ENCODE measurements at places on chromosomes 2 and 18.

DNA sequence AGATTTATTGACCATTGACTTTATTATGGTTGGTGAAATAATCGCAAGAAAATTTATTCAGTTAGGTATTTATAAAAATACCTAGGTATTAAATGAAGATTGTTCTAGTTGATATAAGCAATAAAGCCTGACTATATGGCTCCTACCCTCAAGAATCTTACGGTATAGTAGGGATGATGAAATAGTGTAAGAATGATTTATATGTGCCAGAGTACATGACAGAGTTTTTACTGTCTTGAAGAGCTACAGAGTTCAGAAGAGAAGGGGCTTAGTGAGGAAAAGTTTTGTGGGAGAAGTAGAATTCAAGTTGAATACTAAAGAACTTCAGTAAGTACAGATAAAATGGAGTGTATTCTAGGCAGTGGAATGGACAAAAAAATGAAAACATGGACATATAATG, 9.7 kb downstream of the CREB1 start:
- peak overlapping the region; percentile 4 for H3K27ac ChIP-seq
- no peaks in the 10 kb centered on the region for H3K27me3 ChIP-seq
- no peak overlapping the region for H3K4me3 ChIP-seq
- DNase-seq: no peak

- H3K36me3 ChIP-seq: no peaks in the 10 kb centered on the region
- H3K4me1 ChIP-seq: peaks cover 6% of the 10 kb centered on the region
- no peak overlapping the region for H3K4me3 ChIP-seq
- H3K27ac ChIP-seq: no peak overlapping the region
- peaks cover 6% of the 10 kb centered on the region for H3K27me3 ChIP-seq
These were observed 138.4 kb downstream of the NDUFA10 start for GRCh38 chr2:239886781-239887180.

- no peak overlapping the region for H3K27ac ChIP-seq
- peaks cover 25% of the 10 kb centered on the region for H3K36me3 ChIP-seq
- H3K4me3 ChIP-seq: no peak overlapping the region
- H3K4me1 ChIP-seq: peaks cover 32% of the 10 kb centered on the region
- no peak for DNase-seq
These were observed 2.6 kb upstream of the HNRNPLL start for GRCh38 chr2:38605298-38605830.

DNA sequence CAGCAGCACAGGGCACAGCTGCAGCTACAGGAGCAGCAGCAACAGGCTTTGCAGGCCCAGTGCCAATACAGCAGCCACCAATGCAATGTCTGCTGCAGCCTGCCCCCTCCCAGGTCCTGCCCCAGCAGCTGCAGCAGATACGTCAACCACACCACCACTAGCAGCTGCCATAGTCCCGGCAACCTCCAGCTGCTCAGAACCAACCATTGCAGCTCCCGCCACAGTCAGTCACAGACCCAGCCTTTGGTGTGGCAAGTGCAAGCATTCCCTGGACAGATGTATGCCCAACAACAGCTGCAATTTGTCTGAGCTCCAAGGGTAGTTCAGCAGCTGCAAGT, 53.3 kb upstream of the TUBA3E start:
- DNase-seq: no peak
- H3K36me3 ChIP-seq: no peaks in the 10 kb centered on the region
- H3K27ac ChIP-seq: no peak overlapping the region
- no peak overlapping the region for H3K4me3 ChIP-seq

- H3K27ac ChIP-seq: no peak overlapping the region
- no peaks in the 10 kb centered on the region for H3K4me1 ChIP-seq
- H3K27me3 ChIP-seq: peaks cover 10% of the 10 kb centered on the region
- H3K36me3 ChIP-seq: no peaks in the 10 kb centered on the region
These were observed 35.3 kb downstream of the CFAP210 start for GRCh38 chr2:169658877-169659276.

GRCh38 chr2:43340945-43341356, 114.5 kb upstream of the ZFP36L2 start:
- no peak overlapping the region for H3K27ac ChIP-seq
- no peak overlapping the region for H3K4me3 ChIP-seq
- no peaks in the 10 kb centered on the region for H3K27me3 ChIP-seq
- DNase-seq: no peak
- peaks cover 12% of the 10 kb centered on the region for H3K36me3 ChIP-seq

GRCh38 chr2:37610638-37611289, 60.7 kb downstream of the CDC42EP3 start:
- no peak overlapping the region for H3K4me3 ChIP-seq
- no peak for DNase-seq
- H3K27ac ChIP-seq: no peak overlapping the region
- H3K36me3 ChIP-seq: peaks cover 8% of the 10 kb centered on the region
- H3K4me1 ChIP-seq: peaks cover 40% of the 10 kb centered on the region
- no peaks in the 10 kb centered on the region for H3K27me3 ChIP-seq

GRCh38 chr2:204794624-204795023, 249.3 kb downstream of the PARD3B start:
- no peaks in the 10 kb centered on the region for H3K36me3 ChIP-seq
- H3K27ac ChIP-seq: no peak overlapping the region
- no peak for DNase-seq
- no peaks in the 10 kb centered on the region for H3K4me1 ChIP-seq

GRCh38 chr2:191617575-191617974, 60.4 kb upstream of the NABP1 start:
- peak overlapping the region; percentile 43 for H3K4me3 ChIP-seq
- H3K27me3 ChIP-seq: no peaks in the 10 kb centered on the region
- peak overlapping the region; percentile 89 for H3K27ac ChIP-seq
- DNase-seq: no peak
- H3K4me1 ChIP-seq: peaks cover 26% of the 10 kb centered on the region

- H3K27me3 ChIP-seq: peaks cover 12% of the 10 kb centered on the region
- no peaks in the 10 kb centered on the region for H3K4me1 ChIP-seq
- no peak overlapping the region for H3K4me3 ChIP-seq
- H3K36me3 ChIP-seq: peaks cover 3% of the 10 kb centered on the region
- no peak overlapping the region for H3K27ac ChIP-seq
These were observed 21.6 kb upstream of the B3GNT7 start for GRCh38 chr2:231373786-231374349.

GRCh38 chr2:128039535-128039934, 11.7 kb upstream of the SAP130 start:
- no peak for DNase-seq
- peaks cover 45% of the 10 kb centered on the region for H3K27me3 ChIP-seq
- H3K4me1 ChIP-seq: no peaks in the 10 kb centered on the region
- H3K4me3 ChIP-seq: no peak overlapping the region

DNA sequence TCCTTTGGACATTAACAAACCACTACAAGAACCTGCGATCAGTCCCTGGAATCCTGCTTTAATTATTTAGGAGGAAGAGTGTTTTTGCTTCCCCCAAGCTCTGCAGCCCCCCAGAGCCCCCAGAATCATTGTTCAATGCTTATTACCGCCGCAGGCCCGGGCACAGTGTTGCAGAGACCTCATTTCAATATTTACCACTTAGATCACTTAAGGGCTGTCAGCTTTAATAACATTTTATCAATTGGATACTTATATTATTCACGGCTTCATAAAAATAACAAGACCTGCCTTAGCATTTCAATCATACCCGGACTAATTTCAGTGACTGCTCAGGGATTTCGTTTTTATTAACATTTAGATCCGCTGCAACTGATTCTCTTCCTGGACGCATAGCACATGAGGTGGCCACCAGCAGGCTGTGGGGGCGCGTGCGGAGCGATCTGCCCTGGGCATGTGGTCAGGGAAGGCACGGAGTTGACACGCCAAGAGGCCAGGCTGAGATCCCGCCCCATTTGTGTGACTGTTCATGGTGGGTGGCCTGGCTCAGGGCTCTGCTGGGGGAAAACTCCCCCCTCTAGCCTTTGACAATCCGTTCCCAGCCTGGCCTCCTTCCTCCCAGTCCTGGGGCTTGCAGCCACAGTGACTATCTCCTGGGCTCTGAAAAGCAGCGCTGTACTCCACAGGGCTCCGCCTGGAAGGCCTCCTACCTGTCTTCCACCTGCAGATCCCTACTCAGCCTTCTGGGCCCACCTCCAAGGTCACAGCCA, 267.6 kb downstream of the SRBD1 start:
- DNase-seq: no peak
- H3K4me1 ChIP-seq: no peaks in the 10 kb centered on the region
- no peak overlapping the region for H3K27ac ChIP-seq

GRCh38 chr2:29016504-29016903, 35.4 kb downstream of the TOGARAM2 start:
- H3K36me3 ChIP-seq: peaks cover 22% of the 10 kb centered on the region
- H3K4me1 ChIP-seq: peaks cover 80% of the 10 kb centered on the region
- peak overlapping the region; percentile 100 for H3K27ac ChIP-seq

Measured in central memory CD8-positive, alpha-beta T cell (primary cell).